ENCODE measurements at places on chromosomes 11 and 22. TPM values are rescaled to one million over a fixed set of nuclear protein-coding genes. Genes with fewer than 3 reads are reported as not detected.

ALG12 gene
- 20.7 TPM for total RNA-seq

RFPL1 gene
- not detected for total RNA-seq

HBE1 gene
- total RNA-seq: not detected

PARVG gene
- 164 TPM for total RNA-seq

NCAM1 gene
- 0.23 TPM for total RNA-seq

JAM3 gene
- total RNA-seq: 1.7 TPM

SHISA8 gene
- 0.41 TPM for total RNA-seq

MMP1 gene
- not detected for total RNA-seq

KRTAP5-10 gene
- not detected for total RNA-seq

ANO1 gene
- total RNA-seq: not detected

OR5L1 gene
- not detected for total RNA-seq

TMPRSS5 gene
- total RNA-seq: 0.66 TPM

OR52L1 gene
- total RNA-seq: not detected

MYO18B gene
- 1.3 TPM for total RNA-seq

CCDC116 gene
- total RNA-seq: 0.23 TPM

SWAP70 gene
- 7.1 TPM for total RNA-seq

BTBD18 gene
- total RNA-seq: not detected

MISFA gene
- total RNA-seq: 2.6 TPM

MMP8 gene
- not detected for total RNA-seq

ANKK1 gene
- 0.14 TPM for total RNA-seq

LDHAL6A gene
- 0.11 TPM for total RNA-seq

PLAAT5 gene
- not detected for total RNA-seq

MCHR1 gene
- not detected for total RNA-seq

LRRC55 gene
- not detected for total RNA-seq

PSMA1 gene
- total RNA-seq: 238 TPM

POLD3 gene
- total RNA-seq: 46.7 TPM

C11orf42 gene
- total RNA-seq: not detected

DDX25 gene
- total RNA-seq: 0.09 TPM

OR8I2 gene
- not detected for total RNA-seq

HBB gene
- not detected for total RNA-seq

KDM4E gene
- not detected for total RNA-seq

ZP1 gene
- total RNA-seq: 0.66 TPM

MRGPRX3 gene
- not detected for total RNA-seq

GGTLC2 gene
- not detected for total RNA-seq

CEP126 gene
- 1.2 TPM for total RNA-seq

PRDM11 gene
- total RNA-seq: 2.8 TPM

ZNF214 gene
- not detected for total RNA-seq

All from T-helper 2 cell treated with Interferon-gamma antibody and Interleukin-4, amounts not matched to agents 100 ng/mL and 5 ng/mL, for 36 hours (primary cell).